Fibroblast of pulmonary artery (primary cell): ENCODE measurements at places on chromosomes 1 and 21.

- peak; percentile 86 for DNase-seq
These were observed 1.6 kb downstream of the SOX13 start for GRCh38 chr1:204074274-204075138.

DNA sequence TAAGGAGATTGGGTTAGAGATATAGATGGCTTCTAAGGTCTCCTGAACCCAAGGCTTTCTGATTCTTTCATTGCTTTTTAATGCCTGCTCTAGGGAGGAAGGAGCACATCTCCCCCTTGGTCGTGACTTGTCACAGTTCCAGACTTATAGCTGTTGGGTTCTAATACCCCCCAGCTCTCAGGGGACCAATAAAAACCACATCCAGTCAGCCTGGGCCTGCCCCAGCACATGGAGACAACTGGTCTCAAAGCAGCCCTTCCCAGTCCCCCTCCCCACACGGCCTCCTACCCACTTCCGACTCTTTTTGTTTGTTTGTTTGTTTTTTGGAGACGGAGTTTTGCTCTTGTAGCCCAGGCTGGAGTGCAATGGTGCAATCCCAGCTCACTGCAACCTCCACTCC is 23.3 kb downstream of the QSOX1 start:
- no peak for DNase-seq

- DNase-seq, result peak; percentile 91
These were observed 3.7 kb downstream of the FASLG start for GRCh38 chr1:172662464-172663109.

DNA sequence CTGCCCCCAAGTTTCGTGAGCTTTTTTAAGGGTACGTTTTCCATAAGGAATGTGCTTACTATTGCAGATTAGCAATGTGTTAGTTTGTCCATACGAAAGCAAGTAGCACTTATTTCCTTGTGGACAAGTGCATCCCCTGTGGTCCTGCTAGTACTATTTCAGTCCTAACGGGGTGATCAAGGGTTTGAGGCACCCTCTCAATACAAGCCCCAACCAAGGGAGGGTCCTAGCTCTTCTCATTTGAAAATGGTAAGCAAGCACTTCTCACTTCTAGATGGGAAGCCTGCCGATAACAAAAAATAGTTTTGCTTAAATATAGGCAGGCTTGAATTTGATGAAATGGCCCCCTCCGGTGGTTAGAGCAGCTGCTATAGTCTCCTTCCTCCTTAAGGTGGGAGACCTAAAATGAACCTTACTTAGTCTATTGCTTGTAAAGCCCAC is 64.0 kb upstream of the HMCN1 start:
- DNase-seq, result peak; percentile 68

GRCh38 chr1:17480846-17481245 is 41.4 kb upstream of the RCC2 start:
- DNase-seq, result no peak

GRCh38 chr1:209040351-209040750 is 543.2 kb upstream of the CAMK1G start:
- DNase-seq, result no peak

DNA sequence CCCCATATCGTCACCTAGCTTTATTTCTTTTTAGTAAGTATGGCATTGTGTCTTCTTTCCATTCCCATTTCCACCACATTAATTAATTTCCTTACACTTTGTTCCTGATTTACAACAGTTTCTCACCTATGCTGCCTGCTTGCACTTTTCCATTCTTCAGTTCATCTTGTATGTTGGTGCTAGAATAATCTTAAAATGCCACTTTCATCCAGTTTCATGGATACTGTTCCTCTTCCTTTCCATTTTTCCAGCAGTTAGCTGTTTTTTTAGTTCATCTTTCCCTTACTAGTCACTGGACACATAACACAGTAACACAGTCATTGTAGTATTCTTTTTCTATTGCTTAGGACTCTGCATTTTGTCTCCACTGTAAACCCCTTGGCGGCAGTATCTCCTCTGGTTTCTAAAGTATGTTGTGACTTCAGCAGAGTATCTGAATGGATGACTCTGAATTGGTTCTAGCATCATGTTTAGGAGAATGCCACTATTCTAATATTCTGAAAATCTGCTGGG is 2.1 kb downstream of the CDC7 start:
- DNase-seq, result peak; percentile 52

- DNase-seq, result no peak
These were observed 28.1 kb downstream of the SFPQ start for GRCh38 chr1:35164893-35165292.

DNA sequence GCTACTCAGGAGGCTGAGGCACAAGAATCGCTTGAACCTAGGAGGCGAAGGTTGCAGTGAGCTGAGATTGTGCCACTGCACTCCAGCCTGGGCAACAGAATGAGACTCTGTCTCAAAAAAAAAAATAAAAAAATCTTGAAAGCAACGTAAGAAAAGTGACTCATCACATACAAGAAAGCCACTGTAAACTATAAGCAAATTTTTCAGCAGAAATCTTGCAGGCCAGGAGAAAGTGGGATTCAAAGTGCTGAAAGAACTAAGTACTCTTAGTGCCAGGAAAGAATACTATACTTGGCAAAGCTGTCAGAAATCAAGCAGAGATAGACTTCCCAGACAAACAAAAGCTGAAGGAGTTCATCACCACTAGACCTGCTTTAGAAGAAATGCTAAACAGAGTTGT is 4.4 kb upstream of the HMGN1 start:
- peak; percentile 37 for DNase-seq

DNA sequence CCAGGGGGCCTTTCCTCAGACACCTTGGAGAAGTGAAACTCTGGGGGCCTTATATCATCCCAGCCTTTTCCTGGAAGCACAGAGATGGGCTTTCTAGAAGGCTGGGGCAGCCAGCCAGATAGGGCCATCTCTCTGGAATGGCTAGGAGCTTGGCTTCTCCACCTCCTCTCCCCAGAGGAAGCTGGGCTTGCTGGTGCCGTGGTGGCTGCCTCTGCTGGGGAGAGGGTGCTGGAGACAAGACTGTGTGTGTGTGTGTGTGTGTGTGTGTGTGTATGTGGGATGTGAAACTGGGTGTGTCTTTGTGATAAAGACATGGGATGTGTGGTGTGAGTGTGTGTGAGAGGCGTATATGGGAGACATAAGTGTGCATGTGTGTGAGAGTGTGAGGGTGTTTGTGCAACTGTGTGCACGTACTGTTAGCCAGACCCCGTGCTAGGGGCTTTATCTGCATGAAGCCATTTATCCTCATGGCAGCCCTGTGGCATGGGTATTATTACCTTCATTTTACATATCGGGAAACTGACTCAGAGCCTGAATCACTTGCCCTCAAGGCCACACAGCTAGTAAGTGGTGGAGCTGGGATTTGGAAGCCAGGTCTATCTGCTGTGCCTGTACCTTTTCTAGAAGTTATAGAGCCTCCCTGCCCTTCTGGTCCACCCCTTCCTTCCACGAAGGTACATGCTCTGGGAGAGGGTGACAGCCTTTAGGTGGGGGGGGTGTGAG is 44.2 kb downstream of the PTPRU start:
- peak; percentile 38 for DNase-seq

- DNase-seq, result no peak
These were observed 174.9 kb downstream of the COP1 start for GRCh38 chr1:176032040-176032645.

DNA sequence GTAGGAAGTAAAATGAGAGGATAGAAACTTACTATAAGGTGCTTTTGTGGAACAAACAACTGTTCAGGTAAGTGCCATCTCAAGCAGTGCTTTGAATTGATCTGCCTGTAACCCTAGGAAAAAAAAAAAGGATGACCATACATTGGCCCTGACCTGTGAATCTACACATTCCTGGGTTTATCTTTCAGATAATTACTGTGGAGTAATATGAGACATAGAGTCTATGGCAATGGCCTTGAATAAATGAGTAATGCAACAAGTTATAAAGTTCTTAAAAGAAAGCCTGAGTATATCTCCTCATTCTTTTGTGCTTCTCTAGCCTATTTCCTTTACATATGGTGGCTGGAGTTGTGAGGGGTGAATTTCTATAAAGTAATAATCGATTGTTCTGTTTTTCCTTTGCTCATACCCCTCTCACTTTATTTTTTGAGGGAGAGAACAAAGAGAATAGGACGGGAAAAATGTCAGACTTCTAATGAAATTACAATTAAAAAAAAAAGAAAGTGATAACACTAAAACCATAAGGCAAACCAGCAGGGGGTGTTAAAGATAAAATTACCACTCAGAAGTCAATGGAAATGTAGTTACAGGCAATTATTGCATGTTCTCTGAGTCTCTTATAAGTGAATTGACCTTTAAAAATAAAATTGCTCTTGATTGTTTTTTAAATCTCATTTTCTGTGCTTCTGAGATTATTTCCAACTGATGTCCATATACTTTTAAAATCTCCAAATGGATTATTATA is 12.4 kb upstream of the ATP1A1 start:
- DNase-seq, result peak; percentile 58

- no peak for DNase-seq
These were observed 110.7 kb downstream of the ST6GALNAC3 start for GRCh38 chr1:76185207-76185606.

- no peak for DNase-seq
These were observed 149.3 kb upstream of the EDN2 start for GRCh38 chr1:41633764-41634163.
